ENCODE measurements at places on chromosomes 5 and 9.
A peak's percentile ranks its signal among the peaks of the same experiment; 100 is the strongest.

DNA sequence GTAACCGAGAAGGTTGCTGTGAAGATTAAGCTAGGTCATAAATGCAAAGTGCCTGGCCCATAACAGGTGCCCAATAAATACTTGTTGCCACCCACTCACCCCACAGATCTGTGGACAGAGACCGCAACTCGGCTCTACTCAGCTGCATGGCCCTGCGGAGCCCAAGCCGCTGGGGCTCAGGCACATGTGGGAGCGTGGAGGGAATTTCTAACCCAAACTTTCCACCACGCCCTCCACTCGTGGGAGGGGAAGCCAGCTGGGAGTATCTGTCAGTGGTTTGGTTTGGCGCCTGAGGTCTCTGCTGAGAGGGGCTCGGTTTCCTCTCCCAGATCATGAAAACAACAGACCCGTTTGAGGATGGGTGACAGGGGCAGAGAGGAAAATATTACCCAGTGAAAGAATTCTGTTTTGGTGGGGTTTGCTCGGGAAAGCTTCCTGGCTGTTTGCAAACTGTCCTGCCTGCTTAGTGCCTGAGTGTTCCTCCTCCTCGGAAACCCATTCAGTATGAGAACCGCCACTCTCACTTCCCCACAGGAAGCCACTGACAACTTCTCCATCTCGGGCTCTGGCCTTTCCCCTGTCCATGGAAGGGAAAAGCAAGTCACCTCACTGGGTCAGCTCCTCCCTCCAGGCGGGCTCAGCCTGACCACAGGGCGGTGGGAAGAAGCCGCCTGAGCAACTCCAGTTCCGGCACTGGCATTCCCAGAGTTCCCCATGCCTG lies 60.1 kb downstream of the RGS3 start:
- no peak for DNase-seq

DNA sequence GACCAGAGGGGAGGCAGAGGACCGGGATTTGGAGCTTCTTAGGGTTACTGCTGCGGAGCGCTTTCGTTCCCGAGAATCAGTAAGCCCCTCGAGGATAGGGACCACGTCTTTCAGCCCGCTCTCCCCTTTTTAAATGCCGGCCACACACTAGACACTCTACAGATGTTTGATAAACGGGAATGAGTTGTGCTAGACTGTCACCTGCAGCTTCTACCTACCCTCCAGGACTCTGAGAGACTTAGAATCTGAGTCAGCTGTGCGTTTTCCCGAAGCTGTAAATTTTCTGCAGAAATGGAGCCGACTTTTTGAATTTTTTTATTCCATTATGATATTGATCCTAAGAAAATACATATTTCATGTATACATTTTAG lies 670 bp downstream of the CCDC171 start:
- DNase-seq, result peak; percentile 62

DNA sequence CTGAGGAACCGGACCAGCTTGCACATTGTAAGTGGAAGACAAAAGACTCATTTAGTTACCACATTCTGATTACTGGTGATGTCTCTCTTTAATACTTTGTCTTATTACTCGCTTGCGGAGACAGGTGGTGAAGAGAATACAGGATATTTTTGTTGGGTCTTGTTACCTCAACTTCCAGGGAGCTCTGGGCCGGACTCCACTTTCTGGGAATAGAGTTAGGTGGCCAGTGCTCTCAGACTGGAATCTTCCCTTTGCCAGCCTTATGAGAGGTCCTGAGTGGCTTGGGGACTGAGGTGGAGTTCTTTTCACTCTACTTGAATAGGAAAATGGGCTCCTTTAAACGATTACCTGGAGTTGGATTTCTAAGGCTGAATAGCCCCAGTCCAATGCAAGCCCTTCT lies 33.3 kb upstream of the SPRY4 start:
- no peak for DNase-seq

DNA sequence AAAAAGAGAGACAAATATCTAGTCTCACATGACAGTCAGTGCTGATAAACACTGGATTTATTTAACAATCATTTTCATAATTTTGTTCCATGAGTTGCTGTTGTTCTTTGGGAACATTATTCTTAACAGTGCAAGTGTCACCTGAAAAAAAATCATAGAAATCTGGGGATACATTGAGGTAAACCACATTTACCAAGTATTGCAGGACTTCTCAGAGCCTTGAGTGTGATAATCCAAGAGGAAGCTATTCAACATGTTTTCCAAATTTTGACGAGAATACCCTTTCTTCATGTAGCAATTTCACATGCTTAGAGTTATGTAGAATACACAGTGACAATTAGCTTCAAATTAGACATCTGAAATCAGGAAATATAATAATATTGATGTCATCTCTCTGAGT lies 108.5 kb downstream of the MEGF10 start:
- DNase-seq, result no peak

GRCh38 chr9:2597483-2597882 lies 24.1 kb upstream of the VLDLR start:
- DNase-seq, result no peak

GRCh38 chr5:65961633-65962032 lies 35.3 kb downstream of the ERBIN start:
- DNase-seq, result no peak

DNA sequence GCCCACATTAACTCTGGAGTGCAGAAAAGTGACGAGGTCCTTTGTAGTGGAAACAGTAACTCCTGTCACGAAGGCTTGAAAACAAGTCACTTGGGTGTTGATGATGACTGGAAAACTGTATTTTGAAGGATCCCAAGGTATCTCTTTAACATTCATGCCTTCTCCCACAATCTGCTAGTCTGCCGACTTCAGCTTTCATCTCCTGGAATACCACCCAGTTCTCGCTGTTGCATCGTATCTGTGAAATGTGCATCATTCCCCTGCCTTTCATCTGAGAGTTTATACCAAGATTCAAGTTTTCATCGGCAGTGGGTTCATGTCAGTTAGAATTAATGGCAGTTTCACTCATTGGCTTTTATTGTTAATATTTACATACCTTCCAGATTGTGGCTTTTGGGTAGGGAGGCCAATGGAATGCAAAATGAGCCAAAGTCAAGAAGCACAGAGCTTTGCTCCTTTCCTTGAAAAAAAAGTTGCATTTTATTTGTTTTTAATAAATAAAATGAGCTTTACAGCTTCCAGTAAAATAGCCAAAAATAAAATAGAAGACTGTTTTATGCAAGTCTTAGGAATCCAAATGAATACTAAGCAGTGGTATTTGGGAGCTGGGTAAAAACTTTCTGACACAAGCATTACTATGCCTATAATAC lies 575.2 kb upstream of the WWC1 start:
- no peak for DNase-seq

DNA sequence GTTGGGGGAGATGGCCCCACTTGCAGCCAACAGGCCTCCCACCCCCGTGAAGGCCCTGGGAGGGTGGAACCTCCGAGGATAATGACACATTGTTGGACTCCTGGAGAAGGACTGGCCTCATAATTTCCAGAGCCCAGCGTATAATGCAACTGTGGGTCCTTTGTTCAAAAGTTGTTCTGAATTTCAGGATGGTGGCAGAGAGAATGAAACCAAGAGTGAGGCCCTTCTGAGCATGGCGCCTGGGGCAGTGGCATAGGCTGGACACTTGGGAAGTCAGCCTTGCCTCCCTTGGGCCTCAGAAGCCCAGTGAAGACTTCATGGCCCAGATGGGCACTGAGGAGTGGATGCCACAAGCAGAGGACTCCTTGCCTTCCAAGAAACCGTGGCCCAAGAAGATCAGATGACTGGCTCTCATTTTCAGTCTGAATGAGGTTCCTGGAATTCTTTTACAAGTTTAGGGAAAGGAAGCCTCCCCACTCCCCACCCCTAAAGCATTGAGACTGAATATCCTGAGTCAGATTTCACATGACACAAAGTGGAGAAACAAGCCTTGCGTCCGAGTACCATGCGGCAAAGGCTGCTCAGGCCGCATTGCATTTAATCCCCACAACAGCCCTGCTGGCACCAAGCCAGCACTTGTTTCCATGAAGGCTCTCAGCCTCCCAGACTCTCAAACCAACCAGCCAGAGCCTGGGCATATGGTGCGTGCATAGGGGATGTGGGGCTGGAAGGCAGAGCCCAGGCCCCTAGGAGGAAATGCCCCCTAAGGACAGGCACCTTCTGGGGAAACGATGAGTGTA lies 96.7 kb upstream of the SMIM23 start:
- no peak for DNase-seq

DNA sequence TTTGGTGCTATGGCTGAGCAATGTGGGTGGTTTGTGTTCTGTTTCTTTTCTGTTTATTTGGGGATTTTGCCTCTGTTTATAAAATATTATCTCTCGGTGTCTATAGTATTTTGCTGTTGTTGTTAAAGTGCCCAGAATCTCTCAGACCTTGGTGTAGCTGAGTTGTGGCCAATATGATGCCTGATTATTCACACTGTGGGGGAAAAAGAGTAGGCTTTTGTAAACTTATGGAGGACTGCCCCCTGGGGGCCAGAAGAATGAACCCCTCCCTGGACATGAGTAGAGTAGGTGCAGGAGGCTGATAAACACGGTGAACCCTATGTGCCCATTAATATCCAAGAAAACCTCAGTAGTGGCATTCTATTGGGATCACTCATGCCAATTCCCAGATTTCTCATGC lies 49.0 kb upstream of the DPYSL3 start:
- no peak for DNase-seq

- no peak for DNase-seq
Observed at GRCh38 chr9:107484117-107484723, 5.3 kb downstream of the KLF4 start.

DNA sequence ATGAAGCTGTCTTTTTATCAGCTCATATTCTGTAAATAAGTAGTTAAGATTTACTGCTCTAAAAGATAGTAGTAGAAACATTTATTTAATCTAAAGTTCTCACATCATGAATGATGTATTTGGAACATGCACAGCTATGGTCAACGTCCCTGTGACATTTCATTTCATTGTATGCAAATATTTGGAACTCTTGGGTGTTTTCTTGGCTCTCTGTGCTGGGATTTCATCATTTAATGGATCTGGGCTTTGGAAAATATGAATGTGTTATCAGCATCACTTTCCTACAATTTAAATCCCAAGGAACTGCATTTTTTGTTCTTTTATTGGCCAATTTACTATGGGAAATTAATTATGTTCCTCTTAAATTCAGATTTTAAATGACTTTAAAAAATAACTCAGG lies 462.9 kb downstream of the SEMA5A start:
- DNase-seq, result no peak

DNA sequence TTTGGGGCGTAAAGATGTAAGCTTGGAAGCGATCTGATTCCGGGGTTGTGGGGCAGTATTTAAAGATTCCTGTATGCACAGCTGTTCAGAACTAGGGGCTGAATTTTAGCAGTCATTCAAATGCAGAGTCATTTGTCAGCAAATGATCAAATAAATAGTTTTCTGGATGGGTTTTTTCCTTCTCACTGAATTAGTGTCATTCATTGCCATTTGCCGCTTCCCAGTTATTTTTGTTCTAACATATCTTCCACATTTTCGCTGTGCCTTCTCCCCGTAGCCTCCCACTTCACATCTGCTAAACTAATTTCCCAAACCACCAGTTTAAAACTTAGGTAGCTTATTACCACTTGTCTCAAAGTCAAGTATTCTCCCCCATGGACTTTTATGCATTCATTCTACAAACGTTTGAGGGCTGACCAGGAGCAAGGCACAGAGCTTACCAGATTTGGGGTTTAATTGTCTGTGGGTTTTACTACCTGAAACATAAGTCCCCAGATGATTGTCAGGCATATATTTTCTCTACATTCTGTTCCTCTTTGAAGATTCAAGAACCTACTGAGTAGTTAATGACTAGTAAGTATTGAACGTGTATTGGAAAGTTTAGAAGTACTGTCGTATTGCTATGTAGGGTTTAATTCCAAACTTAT lies 41.3 kb upstream of the CKMT2 start:
- no peak for DNase-seq

- DNase-seq, result no peak
Observed at GRCh38 chr5:10761933-10762775, 1.1 kb upstream of the DAP start.

DNA sequence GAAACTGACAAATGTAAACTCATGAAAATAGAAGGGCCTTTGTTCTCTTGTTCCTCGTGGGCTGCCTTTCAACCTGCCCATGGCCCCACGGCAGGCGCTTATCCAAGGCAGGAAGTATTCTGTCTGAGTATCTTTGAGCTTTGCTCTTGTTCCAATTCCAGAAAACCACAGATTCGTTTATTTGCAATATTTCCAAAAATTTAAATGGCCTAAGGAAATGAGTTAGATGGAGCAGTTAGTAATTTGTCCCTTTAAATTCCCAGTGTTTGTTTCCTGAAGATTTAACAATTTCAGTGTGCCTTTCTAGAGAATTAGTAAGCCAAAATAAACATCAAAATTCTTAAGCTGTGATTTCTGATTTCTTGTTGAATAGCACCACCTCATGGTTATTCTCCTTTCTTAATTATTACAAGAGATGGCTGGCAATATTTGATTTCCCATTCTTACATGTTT lies 299.4 kb upstream of the RASA1 start:
- no peak for DNase-seq

- DNase-seq, result no peak
Observed at GRCh38 chr5:123496892-123497291, 15.1 kb upstream of the CSNK1G3 start.

- no peak for DNase-seq
Observed at GRCh38 chr5:43106290-43106638, 14.4 kb upstream of the ZNF131 start.

GRCh38 chr5:32331217-32331934 lies 18.6 kb upstream of the MTMR12 start:
- DNase-seq, result no peak

- no peak for DNase-seq
Observed at GRCh38 chr9:115525111-115526058, 407.4 kb upstream of the TNC start.

GRCh38 chr5:54281960-54282692 lies 28.2 kb downstream of the ARL15 start:
- no peak for DNase-seq

DNA sequence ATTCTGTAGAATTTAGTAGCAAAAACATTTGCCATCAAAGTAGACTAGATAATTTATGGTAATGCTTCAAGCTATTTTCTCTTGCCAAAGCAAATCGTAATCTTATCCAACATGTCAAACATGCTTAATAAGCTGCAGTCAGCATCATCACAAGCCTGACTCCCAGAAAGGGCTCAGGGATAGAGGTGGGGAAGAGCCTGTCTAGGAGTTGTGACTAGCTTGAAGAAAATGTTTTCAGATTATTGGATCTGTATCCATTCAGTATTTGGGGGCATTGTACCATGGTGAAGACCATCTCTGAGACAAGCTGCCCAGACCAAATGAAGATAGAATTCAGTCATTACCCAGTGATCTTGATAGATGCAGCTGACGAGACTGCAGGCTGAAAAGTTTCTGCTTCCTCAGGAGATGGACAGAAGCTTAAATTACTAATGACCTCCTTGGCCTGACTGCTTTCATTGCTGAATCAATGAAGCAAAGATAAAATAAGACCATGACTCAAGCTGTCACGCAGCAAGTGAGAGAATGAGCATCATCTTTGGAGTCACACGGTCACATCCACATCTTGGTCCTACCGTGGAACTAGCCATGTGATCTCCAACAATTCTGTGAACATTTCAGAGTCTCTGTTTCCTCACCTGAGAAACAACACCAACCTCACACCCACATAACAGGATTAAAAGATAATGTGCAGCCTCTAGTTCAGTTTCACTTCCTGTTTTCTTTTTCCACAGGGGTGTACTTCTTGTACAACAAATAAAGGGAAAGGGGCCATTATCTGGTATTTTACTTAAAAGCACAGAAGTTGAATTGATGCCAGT lies 9.4 kb downstream of the ERAP2 start:
- no peak for DNase-seq

GRCh38 chr9:93154293-93154903 lies 20.3 kb upstream of the NINJ1 start:
- no peak for DNase-seq
